ENCODE measurements at places on chromosomes 2 and 18.

GRCh38 chr2:147646818-147647468 is 197.9 kb upstream of the ACVR2A start:
- no peak for DNase-seq

DNA sequence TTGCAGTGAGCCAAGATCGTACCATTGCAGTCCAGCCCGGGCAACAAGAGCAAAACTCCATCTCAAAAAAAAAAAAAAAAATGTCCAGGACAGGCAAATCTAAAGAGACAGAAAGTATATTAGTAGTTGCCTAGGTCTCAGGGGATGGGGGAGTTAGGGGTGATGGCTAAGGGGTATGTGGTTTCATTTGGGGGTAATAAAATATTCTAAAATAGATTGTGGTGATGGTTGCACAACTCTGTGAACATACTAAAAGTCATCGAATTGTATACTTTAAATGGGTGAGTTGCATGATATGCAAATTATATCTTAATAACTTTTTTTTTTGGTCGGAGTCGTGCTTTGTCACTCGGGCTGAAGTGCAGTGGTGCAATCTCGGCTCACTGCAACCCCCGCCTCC is 34.2 kb upstream of the ACTR2 start:
- no peak for DNase-seq

DNA sequence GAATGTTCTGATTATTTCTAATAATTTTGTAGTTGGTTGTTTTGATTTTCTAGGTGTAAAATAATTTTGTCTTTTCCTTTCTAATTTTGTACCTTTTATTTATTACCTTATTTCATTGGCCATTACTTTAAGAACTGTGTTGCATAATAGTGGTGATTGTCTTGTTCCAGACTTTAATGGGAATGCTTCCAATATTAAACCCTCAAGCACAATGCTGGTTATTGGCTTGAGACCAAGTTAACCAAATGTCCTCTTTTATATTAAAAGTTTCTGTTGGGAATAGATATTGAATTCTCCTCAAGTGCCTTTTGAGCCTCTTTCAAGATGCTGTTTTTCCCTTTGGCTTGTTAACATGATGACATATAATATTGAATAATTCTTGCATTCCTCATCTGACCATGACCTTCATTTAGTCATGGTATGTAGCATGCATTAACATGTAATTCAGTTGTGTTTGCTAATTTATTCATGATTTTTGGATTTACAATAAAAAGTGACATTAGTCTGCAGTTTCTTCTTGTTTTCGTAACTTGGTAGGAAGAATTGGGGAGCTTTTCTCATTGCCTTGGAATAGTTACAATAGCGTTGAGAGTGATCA is 141.7 kb downstream of the DIS3L2 start:
- no peak for DNase-seq

GRCh38 chr18:47748093-47748796 is 182.2 kb downstream of the SMAD2 start:
- no peak for DNase-seq

DNA sequence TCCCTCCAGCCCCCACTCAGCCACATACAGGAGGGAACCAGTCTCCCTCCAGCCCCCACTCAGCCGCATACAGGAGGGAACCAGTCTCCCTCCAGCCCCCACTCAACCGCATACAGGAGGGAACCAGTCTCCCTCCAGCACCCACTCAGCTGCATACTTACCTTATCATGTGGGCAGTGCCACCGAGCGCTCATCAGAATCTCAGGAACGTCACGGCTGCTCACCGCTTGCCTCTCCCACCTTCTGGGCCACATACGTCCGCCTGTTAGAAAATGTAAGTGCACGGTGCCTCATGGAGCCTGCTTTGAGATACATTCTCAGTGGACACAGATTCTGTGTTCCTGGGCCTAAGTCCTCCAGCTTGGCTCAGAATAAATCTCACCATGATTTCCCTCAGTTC is 124.8 kb downstream of the PXDN start:
- no peak for DNase-seq

DNA sequence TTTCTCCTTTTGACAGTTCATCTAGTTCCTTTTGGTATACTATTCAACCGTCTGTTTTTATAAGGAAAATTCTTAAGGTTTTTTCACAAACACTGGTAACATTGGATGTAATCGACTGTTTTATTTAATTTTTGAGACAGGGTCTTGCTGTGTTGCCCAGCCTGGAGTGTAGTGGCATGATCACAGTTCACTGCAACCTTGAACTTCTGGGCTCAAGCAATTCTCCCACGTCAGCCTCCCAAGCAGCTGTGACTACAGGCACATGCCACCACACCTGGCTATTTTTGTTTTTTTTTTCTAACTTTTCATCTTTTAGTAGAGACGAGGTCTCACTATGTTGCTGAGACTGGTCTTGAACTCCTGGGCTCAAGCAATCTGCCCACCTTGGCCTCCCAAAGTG is 104.4 kb upstream of the DNMT3A start:
- DNase-seq: no peak

- no peak for DNase-seq
Observed at GRCh38 chr2:159759577-159759976, 38.4 kb downstream of the CD302 start.

DNA sequence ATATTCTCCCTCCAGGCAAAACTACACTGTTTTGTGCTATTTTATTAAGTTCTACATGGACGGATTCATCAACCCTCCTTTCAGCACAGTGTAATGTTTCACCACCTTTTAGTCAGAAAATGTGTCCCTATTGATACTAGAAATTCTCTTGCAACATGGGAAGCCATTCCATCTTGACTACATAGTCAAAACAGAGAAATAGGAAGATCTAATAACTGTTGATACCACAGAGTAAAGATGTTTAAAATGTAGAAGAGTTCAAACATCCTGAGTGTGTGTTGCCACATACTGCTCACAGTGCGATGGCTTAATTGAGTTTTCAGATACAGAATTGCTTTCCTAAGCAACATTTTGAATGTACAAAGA is 492.2 kb upstream of the RAB12 start:
- no peak for DNase-seq
